OCI-LY7 (cell line): ENCODE measurements at places on chromosomes 4 and X. TPM values are rescaled to one million over a fixed set of nuclear protein-coding genes. Genes with fewer than 3 reads are reported as not detected.

Gene REELD1
- not detected in 2 replicates for total RNA-seq

Gene ZFP42
- total RNA-seq = not detected in 2 replicates

Gene BMPR1B
- total RNA-seq = not detected in 2 replicates

Gene ELF2
- total RNA-seq = 57.0 and 62.0 TPM in 2 replicates

Gene CDS1
- total RNA-seq = not detected in 2 replicates

Gene CFAP299
- total RNA-seq = 3.7 and 4.3 TPM in 2 replicates

Gene COX7B
- total RNA-seq = 256 and 268 TPM in 2 replicates

Gene GNPDA2
- total RNA-seq = 11.2 and 12.1 TPM in 2 replicates

DNA sequence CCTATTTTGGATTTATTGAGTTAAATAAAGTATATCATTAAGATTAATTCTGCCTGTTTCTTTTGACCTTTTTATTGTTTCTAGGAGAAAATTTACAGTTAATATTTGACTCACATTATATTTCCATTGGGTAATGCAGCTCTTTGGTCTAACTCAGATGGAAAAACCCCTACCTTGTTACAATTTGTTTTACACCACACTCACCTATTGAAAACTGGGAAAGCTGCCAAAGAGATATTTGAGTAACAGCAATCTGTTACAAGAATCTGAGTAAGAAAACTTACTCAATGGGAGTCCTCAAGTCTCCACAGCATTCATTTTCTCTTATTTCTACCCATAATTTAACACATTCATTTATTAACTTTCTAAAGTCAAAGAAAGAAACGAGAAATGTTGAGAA is 108.0 kb upstream of the TLL1 start:
- DNase-seq = no peak

- DNase-seq = no peak
These were observed 583 bp downstream of the GABRE start for GRCh38 chrX:151973851-151974335.

DNA sequence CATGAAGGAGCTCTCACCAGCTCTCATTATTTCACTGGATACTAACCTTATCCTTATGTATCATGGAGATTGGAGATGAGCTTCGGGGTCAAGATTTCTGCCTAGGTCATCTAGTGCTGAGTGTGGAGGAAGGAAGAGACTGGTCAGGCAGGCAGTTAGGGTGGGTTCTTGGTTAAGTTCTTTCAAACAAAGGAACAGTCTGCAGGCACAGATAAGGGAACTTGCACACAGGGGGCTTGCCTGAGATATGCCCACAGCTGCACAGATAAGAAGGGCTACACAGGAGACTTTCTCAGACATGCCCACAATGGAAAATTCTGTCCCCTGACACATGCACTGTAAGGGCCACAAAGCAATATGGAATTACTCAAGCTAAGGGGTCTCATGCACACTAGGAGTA is 904.1 kb downstream of the NLGN4X start:
- no peak for DNase-seq

GRCh38 chrX:30906726-30907125 is 17.7 kb upstream of the TAB3 start:
- DNase-seq = no peak

- DNase-seq = no peak
These were observed 10.5 kb downstream of the PGM2 start for GRCh38 chr4:37836838-37837440.

DNA sequence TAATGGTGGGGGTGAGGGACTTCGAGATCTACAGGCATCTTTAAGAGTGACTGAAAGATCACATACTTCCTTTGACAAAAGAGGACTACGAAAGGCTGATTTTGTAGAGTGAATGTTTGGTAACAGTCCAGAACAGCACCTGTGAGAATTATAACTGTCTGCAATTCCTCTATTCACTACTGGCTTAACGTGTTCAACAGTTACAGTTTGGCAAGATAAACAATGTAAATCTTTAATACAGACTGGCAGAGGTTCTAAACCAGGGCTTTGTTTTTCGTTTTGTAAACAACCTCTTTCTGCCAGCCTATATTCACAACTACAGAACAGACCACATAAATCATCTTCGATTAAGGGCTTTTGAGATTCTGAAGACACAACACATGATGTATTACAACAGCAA is 66.9 kb downstream of the NCAPG start:
- DNase-seq = no peak

- no peak for DNase-seq
These were observed 39.5 kb downstream of the GPC4 start for GRCh38 chrX:133375615-133376340.

- DNase-seq = peak; percentile 62
These were observed 449 bp downstream of the FBXL5 start for GRCh38 chr4:15654593-15655222.

- no peak for DNase-seq
These were observed 5.7 kb upstream of the XK start for GRCh38 chrX:37679888-37680287.

GRCh38 chr4:88985088-88985773 is 71.8 kb downstream of the FAM13A start:
- DNase-seq = no peak

DNA sequence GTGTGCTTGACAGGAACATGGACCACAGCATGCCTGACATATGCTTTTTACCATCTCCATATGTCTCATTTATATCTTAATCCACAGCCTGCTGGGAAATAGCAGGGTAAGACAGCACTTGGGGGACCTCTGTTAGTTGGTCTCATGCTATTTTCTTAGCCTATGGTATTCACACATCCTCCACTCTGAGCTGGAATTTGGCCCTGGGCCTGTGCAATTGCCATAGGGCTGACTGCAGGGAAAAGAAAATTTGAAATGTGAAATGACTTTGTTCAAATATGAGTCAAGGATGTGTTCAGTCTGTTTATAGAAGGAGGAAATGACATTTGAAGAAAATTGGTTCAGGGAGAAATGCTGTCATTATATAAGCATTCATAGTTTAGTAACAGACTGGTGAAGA is 9.6 kb upstream of the MAP7D3 start:
- no peak for DNase-seq

GRCh38 chr4:109801099-109801789 is 555 bp downstream of the CFI start:
- no peak for DNase-seq

GRCh38 chrX:72027914-72028307 is 103.8 kb downstream of the RTL5 start:
- no peak for DNase-seq

GRCh38 chr4:56681158-56681852 is at the start of gene HOPX:
HOPX (minus strand) TSS chr4:56681296; CDS start chr4:56657816, 23,480 bp downstream.
- DNase-seq = no peak

DNA sequence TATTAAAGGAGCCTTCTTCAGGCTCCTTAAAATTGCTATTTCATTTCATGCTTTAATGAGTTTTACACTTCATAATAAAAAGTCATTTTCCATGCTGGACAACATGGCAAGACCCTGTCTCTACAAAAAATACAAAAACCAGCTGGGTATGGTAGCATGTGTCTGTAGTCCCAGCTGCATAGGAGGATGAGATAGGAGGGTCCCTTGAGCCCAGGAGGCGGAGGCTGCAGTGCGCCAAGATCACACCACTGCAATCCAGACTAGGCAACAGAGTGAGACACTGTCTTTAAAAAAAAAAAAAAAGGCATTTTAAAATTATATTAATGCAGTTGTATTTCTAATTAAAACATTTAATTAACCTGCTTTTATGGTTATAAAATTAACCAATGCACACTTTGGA is 49.2 kb downstream of the PDS5A start:
- DNase-seq = no peak

GRCh38 chr4:63578383-63578782 is 830.9 kb downstream of the TECRL start:
- DNase-seq = no peak
